HuH-7 (cell line): ENCODE measurements at places on chromosomes 12 and 14.
A peak's percentile ranks its signal among the peaks of the same experiment; 100 is the strongest.

- DNase-seq, result no peak
Observed at GRCh38 chr14:53306911-53307310, 153.8 kb upstream of the DDHD1 start.

DNA sequence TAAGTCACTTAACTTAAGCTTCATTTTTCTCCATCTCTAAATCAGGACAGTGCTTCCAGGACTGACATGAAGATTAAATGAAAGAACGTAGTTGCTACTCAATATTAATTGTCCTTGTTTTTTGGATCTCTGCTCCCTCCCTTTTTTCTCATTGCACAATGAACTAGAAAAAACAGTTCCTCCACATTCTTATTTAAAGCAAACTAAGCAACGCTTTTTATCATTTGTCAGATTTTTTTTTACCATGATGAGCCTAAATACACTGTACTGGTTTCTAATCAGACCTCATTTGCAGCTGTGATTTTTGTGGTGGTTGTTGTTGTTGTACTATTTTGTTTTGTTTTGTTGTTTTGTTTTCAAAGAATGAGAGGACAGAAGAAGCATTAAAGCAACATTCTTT, 23.2 kb upstream of the PARP11 start:
- no peak for DNase-seq

- no peak for DNase-seq
Observed at GRCh38 chr14:105283899-105284298, 16.9 kb downstream of the BRF1 start.

- no peak for DNase-seq
Observed at GRCh38 chr14:61365667-61366212, 44.4 kb downstream of the PRKCH start.

GRCh38 chr12:48423171-48423570, 49.2 kb upstream of the ANP32D start:
- DNase-seq, result no peak

- DNase-seq, result peak; percentile 45
Observed at GRCh38 chr12:40104461-40105264, 1.2 kb downstream of the SLC2A13 start.

GRCh38 chr14:59301354-59301753, 112.9 kb downstream of the DAAM1 start:
- DNase-seq, result no peak

GRCh38 chr12:128519426-128519825, 252.5 kb downstream of the TMEM132C start:
- DNase-seq, result no peak

DNA sequence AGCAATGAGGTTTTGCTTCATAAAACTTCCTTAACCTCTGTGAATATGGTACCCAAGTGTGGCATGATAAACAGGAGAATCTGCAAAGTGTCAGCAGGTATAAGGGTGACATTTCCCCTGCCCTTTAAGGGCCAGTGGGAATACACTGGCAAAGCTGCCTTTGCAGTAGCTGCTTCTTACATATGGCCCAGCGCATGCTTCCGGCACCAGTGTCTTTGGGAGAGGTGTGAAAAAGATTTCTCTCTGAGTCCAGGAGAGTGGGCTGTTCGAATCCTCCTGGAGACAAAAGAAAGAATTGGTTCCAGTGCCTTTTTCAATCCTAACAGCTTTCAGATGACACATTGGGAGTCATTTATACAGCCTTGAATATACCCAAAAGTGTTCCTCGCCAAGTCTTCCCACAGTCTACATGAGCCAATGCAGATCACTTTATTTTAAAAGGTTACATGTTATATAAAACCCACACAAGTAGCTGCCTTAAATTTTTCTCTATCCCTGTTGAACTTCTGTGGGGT, 437.7 kb downstream of the PRKD1 start:
- no peak for DNase-seq

- DNase-seq, result no peak
Observed at GRCh38 chr12:46071335-46071734, 81.0 kb upstream of the SCAF11 start.

DNA sequence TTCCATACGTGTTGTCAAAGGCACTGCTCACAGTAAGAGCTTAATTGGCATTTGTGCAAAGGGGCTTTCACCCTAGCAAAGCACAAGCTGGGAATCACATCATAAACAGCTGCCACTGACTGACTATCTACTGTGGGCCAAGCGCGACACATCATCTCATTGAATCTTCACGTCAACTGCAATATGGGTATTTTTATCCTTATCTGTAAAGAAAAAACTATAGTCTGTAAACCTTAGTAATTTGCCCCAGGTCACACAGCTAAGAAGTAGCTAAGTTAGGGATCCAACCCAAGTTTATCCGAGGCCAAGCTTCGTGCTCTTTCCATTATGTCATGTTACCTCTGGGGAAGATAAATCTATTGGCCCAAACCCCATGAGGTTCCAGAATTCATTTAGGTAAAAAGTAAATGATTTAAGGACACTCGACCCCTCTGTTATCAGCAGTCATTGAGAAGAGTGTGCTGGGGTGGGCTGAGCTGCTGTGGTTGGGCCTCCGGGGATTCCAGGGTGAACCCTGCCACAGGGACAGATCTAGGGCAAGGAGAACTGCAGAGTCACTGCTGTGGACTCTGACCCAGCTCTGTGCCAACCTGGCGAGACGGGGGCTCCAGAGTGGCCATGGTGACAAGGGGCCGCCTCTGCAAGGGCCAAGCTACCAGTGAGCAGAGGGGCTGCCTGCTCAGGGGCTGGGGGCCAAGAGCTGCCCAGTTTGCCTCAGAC, 27.6 kb downstream of the NCKAP5L start:
- DNase-seq, result no peak

DNA sequence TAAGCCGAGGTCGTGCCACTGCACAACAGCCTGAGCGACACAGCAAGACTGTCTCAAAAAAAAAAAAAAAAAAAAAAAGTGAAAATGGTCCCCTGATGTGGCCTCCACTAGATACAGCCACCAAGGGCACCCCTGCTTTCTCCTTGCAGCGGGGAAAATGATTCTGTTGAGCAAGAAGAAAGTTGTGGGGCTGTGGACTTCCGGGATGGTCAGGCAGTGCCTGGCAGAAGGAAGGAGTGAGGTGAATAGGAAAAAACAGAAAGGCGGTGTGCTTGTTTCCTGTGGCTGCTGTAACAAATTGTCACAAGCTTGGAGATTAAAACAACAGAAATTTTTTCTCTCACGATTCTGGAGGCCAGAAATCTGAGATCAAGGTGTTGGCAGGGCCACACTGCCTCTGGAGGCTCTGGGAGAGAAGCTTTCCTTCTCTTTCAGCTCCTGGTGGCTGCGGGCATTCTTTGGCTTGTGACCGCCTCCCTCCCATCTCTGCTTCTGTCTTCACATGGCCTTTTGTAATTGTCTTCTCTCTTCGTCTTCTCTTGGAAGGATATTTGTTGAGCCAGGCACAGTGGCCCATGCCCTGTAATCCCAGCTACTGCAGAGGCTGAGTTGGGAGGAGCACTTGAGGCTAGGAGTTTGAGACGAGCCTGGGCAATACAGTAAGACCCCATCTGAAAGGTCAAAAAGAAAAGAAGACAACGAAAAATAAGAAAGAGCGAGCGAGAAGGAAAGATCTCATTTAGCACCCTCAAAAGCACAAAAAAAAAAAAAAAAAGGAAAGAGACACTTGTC, 116.6 kb upstream of the MED13L start:
- DNase-seq, result no peak

DNA sequence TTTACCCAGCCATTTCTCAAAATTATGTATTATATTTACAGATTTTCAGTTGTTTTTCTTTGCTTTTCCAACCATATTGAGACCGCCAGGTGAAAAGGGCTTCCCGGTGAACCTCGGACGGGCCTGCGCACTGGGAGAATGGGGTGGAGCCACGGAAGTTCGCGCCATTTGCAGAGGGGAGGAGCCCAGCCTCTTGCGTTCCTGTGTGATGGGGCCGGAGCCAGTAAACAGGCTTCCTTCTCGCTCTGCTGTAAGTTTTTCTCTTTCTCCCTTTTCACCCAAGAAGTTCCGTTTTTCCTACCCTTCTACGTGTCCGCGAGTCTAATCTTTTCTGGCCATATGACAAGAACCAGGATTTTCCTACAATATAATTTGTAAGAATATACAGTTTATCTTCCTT, 1108.8 kb upstream of the SEL1L start:
- DNase-seq, result peak; percentile 6

GRCh38 chr14:83007641-83008225, 1474.1 kb upstream of the SEL1L start:
- no peak for DNase-seq

- DNase-seq, result no peak
Observed at GRCh38 chr12:27517961-27518665, 5.9 kb upstream of the PPFIBP1 start.

DNA sequence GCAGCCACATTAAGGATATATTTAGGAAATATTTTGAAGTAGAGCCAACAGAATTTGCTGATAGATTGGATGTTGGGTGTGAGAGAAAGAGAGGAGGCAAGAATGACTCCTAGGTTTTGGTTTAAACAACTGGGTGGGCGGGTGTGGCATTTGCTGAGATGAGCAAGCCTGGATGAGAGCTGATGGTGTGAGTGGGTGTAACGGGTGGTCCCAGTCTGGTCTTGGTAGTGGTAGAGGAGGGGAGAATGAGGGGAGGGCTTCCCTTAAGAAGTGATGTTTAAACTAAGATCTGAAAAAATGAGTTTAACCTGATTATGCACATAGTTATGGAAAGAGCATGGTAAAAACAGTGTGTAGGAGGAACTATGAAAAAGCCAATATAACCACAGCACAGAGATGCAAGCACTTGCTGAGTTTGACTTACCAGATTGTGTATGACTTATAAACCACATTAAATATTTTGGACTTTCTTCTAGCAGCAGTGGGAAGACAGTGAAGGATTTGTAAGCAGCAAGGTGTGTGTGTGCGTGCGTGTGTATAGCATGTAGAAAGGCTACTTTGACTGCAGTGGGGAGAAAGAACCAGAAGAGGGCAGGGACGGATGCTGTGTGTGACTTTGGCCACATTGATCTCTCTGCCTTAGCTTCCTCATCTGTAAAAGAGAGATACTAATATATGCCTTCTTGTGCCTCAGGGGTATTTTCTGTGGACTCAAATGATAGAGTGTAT, 139.7 kb downstream of the PRIMA1 start:
- DNase-seq, result peak; percentile 12

DNA sequence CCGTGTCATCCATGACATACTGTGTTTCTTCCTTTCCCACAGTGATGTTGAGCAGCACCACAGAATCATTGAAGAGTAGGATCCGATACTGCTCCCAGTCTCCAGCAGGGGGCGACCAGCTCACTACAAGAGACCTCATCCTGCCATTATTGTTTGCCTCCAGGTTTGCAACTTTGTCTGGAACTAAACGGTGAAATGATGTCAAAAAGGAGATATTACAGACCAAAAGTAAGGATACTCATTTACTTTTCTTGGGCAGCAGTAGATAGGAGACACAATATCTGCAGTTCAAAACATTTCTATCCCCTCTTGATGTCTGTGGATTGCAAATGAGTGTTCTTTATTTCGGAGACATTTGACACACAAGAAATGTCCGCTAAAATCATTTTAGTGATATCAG, 47.2 kb downstream of the PTPRB start:
- DNase-seq, result peak; percentile 61

DNA sequence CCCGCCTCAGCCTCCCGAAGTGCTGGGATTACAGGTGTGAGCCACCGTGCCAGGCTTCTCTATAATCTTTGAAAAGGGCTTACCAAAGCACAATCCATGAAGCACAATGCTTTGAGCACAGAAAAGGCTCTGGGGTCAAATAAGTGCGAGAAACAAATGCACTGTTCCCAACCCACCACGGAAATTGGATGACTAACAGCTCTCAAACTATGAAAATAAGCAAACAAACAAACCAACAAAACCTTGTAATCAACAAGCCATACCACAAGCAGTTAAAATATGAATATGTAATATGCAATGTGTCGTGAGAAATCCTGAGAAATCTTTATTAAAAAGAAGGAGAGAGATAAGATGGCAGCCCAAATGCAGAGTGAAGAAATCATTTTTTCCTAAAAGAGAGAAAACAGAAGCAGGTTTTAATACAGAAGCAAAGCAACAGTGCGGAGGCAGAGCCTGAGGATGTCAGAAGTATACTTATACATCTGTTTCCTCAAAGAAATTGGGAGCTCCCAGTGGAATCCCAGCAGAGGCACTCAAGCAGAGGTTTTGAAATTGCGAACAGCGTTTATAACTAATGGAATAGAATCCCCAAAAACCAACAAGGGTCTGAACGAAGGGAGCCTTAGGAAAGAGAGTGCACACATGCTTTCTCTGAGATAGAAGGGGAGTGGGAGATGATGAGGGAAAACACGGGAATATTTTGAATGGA, 17.1 kb downstream of the SMCO2 start:
- no peak for DNase-seq

DNA sequence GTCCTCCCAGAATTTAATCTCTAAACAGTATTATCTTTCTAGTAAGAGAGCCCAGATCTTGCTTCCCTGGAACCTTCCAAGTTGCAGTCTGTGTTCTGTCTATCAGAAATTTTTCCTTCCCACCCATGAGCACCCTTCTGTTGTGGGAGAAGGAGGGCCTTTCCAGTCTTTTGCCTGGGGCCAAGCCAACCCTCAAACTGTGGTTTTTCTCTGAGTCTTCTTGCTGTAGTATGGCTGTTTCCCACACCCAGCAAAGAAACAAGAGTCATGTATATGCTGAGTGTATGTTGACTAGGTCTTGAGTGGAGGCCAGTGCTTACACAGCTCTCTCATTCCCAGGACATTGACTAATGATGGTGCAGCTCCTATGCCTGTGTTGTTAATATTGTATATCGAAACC, 104.5 kb downstream of the TGFB3 start:
- no peak for DNase-seq

DNA sequence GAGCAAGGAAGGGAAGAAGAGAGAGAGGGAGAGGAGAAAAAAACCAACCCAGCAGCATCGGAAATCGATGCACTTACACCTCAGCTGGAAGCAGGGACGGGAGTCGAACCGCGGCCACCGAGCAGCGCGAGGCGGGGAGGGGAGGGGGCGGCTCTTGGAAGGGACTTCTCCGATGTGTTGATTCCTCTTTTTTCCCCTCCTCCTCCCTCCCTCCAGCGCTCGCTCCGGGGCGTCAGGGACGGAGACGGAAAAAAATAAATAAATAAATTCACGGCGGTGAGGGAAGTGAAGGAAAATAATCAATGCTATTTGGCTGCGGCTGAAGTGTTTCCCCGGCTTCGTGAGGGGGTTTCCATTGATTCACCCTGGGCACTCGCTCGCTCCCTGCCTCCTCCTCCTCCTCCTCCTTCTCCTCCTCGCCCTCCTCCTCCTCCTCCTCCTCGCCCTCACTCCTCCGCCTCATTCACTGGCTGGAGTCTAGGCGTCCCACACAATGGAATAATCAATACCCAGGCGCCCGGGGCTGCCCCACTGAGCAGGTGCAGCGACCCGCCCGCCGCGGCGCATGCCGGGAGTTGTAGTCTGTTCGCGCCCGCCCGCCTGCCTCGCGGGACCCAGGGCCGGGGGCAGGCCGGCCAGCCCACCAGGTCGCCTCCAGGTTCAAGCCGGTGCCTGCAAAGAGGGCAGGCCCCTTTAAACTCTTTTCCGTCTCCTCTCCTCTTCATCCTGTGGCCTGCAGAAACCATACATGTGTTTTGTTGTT, at the start of gene ZFHX2:
Gene ZFHX2, minus strand, starts transcription at position 500 of the 763 bp plus-strand sequence. CDS start 16,440 bp downstream, outside the sequence.
- peak; percentile 95 for DNase-seq
